ENCODE measurements at places on chromosomes 7 and 10.

DNA sequence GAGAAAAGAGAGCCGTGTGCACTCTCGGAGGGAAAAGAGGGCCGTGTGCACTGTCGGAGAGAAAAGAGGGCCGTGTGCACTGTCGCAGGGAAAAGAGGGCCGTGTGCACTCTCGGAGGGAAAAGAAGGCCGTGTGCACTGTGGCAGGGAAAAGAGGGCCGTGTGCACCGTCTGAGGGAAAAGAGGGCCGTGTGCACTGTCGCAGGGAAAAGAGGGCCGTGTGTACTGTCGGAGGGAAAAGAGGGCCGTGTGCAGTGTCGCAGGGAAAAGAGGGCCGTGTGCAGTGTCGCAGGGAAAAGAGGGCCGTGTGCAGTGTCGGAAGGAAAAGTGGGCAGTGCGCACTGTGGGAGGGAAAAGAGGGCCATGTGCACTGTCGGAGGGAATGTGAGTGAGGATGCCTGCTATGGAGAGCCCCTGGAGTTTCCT, 188.7 kb downstream of the DNAJB6 start:
- DNase-seq: no peak

DNA sequence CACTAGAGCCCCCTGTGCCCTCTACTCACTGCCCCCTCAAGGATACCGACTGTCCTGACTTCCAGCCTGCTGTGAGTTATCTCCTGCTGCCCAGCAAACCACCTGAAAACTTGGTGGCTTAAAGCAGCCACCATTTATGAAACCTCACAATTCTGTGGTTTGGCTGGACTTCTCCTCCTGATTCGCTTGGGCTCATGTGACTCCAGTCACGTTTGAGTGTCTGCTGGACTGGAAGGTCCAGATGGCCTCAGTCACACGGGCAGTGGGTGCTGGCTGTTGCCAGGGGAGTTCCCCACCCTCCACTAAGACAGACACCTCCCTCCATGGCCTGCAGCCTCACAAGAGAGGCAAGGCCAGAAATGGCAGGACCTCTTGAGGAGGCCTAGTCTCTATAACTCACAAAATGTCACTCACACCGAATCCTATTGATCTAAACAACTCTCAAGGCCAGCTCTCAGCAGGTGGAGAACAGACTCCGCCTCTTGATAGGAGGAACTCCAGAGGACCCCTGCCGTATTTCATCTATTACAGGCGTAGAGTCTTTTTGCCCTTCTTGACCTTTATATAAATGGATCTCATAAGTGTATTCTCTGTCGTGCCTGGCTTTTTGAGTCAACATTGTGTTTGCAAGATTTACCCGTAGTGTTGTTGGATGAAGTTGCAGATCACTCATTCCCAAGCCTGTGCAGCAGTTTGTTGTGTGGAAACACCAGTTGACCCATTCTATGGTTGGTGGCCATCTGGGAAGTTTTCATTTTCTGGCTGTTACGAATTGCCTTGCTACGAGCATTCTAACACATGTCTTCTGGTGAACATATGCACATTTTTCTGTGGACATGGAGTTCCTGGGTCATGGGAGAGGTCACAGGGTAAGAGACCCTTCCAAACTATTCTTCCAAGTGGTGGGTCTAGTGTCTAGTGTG, 48.3 kb downstream of the ZMIZ1 start:
- DNase-seq: no peak

DNA sequence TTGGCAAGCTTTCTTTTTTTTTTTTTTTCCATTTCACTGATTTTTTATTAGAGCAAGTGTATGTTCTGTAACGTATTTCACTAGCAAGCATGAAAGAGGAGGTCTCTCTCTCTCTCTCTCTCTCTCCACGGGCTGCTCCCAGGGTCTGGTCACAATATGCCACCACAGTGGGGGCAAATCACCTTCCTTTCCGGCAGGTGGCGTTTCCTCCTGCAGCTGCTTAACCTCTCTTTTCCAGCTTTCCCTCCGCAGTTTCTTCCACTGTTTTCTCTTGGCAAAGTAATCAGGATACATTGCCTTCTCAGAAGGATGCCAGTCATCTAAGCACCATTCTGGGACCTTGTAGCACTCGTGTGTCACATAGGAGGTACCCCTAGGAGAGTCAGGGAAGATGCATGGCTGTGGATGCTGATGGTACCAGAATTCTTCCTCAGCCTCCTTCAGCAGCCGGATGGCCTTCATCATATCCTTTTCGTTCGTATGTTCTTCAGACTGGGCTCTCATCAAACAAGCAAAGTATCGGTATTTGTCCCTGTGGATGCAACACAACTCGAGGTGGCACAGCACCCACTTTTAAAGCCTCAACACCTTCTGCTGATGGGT, 197.3 kb upstream of the PODXL start:
- DNase-seq: peak; percentile 41

- no peak for DNase-seq
Observed at GRCh38 chr10:132610071-132610701, 72.6 kb downstream of the INPP5A start.

DNA sequence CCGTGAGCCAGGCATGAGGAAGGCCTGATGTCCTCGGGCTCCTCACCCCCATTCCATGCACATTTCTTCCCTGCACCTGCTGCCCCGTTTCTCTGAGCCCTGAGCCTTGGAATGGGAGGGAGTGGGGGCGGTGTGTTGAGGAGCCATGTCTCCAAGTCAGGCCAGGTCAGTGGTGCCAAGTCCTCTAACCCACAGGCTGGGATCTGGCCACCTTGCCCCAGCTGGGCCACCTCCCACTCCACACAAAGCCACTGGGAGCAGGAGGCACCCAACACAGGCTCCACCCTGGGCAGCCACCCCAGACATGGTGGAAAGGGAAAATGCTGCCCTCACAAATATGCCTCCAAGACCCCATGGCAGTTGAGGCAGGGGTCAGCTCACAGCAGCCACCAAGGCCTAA, 27.7 kb downstream of the ZCCHC24 start:
- no peak for DNase-seq

GRCh38 chr10:100333661-100334440, 3.8 kb upstream of the PKD2L1 start:
- no peak for DNase-seq

GRCh38 chr7:98178762-98179490, 32.3 kb upstream of the BHLHA15 start:
- no peak for DNase-seq

GRCh38 chr10:64332551-64332950, 811.4 kb downstream of the REEP3 start:
- DNase-seq: no peak

DNA sequence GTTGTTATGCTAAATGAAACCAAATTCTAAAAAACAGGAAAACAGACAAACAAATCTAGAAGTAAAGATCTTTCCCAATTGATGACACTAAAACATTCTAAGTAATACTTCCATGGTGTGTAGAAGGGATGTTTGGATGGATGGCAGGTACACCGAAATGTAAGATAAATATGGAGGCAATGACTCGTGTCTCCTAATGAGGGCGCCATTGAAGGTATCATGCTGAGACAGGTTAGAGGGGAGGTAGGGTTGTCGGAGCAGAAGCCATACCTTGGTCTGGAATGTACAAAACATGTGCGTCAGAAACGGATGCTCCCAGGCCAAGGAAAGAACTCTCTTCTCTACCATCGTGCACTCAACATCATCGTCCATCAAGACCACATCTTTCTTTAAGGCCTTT, 101.4 kb downstream of the PRKCQ start:
- no peak for DNase-seq

- no peak for DNase-seq
Observed at GRCh38 chr10:12191715-12192114, 4.0 kb downstream of the NUDT5 start.

DNA sequence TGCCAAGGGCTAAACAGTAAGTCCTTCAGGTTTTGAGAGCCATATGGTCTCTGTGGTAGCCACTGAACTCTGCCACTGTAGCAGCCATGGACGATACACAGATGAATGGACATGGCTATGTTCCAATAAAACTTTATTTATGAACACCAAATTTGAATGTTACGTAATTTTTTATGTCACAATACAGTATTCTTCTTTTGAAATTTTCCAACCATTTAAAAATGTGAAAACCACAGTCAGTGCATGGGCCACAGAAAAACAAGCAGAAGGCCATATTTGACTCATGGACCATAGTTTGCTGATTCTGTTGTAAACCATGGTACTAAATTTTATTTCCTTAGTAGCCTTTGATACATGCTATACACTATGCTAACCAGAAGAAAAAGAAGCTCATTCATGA, 361.8 kb downstream of the MAGI2 start:
- no peak for DNase-seq

DNA sequence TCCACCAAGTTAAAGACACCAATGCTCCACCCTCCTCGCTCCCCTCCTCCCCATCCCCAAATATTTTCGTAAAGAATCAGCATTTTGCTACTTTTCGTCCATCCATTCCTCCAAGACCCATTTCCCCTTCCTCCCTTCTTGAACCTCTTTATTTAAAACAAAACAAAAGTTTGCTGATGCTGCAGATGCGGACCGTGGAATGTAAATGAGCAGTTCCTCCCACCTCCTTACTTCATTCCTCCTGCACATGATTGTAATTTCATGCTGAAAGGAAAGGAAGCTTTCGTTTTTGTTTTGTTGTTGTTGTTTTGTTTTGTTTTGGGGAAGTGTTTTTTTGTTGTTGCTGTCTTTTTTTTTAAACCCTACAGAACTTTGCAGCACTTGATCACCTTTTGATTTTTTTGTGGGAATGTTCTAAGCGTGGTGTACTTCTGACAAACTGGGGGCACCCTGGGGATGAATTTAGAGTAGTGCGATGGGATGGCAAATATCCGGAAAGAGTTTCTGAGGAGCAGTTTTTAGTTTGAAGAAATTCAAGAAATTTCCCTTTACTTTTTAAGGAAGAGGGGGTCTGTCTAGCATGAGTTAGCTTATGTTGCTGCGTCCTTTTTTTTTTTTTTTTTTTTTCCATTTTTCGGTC, 177.3 kb downstream of the TCF7L2 start:
- no peak for DNase-seq

DNA sequence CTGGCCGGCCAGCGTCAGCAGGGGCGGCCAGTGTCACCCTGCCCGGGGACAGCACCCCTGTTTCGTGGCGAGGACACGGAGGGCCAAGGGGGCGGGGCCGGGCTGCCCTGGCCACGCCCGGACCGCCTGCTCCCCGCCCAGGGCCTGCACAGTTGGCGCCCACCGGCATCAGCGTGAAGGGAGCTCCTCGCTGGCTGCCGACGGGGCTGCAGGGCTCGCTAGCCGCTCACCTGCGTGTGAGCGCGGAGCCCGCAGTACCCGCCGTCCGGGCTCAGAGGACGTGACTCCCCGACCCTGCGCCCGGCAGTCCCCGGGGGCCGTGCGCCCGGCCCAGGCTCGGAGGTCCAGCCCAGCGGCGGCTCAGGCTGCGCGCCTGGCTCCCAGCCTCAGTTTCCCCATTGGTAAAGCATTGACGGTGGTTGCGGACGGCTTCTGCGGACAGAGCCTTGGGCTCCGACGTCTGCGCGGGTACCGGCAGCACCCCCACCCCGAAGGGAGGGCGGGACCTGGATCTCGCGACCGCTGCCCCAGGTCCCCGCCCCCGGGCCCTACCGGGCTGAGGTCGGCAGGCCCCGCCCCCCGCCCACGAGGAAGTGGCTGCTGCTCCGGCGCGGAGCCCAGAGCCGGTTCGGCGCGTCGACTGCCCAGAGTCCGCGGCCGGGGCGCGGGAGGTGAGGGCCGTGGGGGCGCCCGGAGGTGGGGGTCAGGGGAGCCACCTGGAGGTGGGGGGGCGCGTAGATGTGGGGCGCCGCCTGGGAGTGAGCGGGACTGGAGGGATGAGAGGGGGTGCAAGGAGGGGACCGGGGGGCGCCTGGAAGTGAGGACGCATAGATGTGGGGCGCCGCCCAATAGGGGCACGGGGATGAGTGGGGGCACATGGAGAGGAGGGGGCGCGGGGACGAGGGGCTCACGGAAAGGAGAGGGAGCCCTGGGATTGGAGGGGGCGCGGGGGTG, at the start of gene ARPC1B:
Gene ARPC1B (plus strand): TSS at position 620 of the 954 bp plus-strand sequence. CDS start 10,985 bp downstream, outside the sequence.
- DNase-seq: no peak

DNA sequence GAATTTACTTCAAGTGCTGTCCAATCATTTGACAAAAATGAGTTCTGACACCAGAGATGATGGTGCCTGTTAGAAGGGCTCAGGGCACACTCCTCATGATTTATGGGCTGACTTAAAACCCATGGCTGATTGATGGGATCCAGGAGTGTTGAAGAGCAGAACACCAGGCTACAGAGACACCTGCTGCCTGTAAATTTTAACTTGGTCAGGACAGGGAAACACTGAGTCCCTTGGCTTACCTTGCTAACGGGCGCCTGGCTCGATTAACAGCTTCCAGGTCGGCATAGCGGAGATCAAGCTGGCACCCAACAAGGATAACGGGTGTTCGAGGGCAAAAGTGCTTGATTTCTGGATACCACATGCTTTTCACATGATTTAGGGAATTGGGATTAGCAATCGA, 51.4 kb downstream of the RHOBTB1 start:
- no peak for DNase-seq

DNA sequence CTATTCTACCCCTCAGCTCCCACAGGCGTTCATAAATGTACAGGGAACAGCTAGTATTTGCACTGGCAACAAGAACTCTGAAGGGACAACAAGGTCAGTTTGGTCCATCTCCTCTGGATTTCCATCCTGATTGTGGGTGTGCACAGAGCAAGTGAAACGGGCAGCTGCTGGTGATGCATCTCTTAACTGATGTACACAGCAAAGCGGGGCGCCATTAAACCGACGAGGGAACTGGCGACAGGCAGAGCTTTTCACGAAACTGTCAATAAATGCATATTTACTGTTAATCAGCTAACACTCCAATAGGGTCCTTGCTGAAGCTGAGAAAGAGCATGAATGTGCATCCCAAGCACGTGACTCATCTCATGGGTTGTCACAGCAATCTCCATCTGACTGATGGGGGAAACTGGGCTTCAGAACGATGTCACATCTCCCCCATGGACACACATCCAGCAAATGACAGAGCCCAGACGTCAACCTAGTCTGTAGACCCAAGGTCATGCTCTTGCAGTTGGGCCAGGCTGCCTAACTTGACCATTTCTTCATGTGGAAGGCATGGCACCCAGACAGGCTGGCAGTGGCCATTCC, 54.2 kb downstream of the FAM53B start:
- no peak for DNase-seq

GRCh38 chr7:74044366-74045350, 16.7 kb downstream of the ELN start:
- DNase-seq: no peak

GRCh38 chr10:23146258-23146657, 45.9 kb upstream of the PTF1A start:
- no peak for DNase-seq

- no peak for DNase-seq
Observed at GRCh38 chr7:76133164-76133775, 68.4 kb upstream of the SRRM3 start.

GRCh38 chr10:95425592-95426465, 135.0 kb upstream of the PDLIM1 start:
- no peak for DNase-seq
